WERI-Rb-1 (cell line): ENCODE measurements at places on chromosomes 3 and 15.

DNA sequence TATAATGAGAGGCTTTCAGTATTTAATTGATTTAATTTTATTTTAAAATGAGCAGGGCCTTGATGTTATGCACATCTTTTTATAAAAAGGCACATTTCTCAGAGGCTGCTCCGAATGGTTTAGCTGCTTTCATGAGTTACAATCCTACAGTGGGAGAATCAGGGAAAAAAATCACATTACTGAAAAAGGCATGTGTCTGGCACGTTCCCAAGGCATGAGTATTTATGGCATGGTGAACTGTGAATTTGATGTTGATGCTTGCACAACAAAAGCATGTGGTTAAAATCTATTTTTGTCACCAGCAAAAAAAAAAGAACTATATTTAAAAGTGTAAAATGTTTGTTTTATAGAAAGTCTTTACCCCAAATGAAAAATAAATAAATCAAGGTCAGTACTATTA lies 485.2 kb upstream of the ROBO2 start:
- DNase-seq, result no peak

DNA sequence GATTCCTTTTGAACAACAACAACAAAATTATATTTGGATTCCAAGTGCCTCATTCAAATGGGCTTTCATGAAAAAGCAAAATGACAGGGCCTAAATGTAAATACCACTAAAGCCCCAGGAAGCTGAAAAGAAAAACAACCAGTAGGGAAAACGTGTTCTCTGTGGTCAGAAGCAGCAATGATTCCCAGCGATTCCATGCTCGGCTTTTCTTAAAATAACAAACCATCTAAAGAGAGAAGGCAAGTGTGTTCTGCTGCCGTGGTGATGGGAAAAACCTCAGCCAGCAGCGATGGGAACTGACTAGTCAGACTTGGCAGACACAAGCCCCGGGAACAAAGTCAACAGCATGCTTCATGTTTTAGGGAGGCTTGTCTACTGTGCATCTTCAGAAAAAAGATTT lies 153.6 kb downstream of the TNIK start:
- no peak for DNase-seq

DNA sequence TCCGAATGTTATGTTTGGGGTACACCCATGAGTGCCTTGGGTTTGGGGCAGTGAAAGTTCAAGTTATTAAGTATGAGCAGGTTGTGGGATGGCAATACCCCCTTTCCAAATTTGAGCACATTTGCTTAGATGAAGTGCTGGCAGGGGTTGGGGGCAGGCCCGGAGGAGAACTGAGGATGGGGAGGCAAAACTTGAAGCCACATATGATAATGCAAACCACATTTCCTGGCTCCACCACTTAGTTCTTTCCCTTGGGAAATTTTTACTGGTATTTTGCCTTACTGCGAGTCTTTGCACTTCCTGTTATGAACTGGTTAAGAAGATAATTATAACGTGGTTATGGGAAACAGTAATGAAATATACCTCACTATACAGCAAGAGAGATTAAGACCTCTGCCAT lies 336.0 kb upstream of the ONECUT1 start:
- no peak for DNase-seq

DNA sequence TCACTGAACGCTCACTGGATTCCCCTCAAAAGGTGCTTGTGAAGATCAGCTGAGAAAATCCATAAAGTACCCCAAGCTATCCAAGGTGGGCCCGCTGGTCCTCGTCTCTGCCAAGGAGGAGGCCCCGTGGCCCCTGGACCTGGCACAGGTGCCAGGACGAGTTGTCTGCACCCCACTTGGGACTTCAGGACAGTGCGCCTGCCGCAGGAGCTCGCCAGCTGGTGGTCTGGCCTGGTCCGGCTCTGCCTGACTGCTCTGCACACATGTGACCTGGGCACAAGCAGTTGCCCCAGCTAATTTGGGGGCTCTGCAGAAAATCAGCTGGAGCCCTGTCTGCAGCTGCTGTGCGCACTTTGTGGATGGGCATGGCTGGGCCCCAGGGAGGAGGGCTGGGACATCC lies 159.9 kb downstream of the NSMCE3 start:
- no peak for DNase-seq

GRCh38 chr3:178562947-178563232 lies 26.7 kb downstream of the KCNMB2 start:
- DNase-seq, result no peak

- no peak for DNase-seq
These were observed 3.3 kb upstream of the ACOX2 start for GRCh38 chr3:58540176-58540858.

- DNase-seq, result no peak
These were observed 121.0 kb downstream of the GREM1 start for GRCh38 chr15:32838820-32839219.

- DNase-seq, result no peak
These were observed 41.4 kb downstream of the CTDSPL2 start for GRCh38 chr15:44468709-44469385.

GRCh38 chr3:179308001-179308400 lies 14.8 kb upstream of the ZNF639 start:
- DNase-seq, result no peak

DNA sequence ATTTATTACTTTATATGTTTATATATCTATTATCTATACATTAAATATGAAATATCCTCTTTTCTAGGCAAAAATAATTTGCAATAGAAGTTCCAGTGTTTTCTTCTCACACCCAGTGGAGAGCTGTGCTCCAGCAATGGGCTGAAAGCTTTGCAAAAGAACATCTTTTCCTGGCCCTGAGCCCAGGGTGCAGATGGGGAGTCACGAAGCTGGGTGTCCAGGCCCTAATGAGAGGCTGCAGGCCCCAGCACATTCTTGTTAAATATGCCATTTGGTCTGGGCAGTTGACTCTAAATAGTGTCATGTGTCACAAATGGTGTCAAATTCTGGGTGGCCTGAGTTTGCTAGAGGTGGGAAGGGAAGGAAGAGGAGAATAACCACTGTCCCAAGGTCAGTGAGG lies 5.7 kb downstream of the NTRK3 start:
- DNase-seq, result no peak

DNA sequence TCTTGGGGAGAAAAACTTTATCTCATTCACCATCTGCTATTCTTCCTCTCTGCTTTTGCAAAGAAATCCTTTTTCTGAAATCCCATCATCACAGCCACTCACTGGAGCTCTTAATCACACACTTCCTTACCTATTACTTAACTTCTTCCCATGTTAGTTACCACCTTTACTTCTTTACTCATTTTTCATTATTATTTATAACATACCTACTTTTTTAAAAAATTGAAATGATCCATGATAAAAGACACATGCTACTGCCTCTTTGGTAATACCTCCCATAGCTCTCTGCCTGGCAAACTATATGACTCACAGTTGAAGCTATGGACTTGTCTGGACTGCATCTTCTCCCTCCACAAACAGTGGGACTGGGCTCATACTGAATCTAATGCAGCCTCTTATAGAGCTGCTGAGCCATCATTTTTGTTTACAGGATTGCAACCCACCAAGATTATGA lies 150.3 kb downstream of the TNIK start:
- no peak for DNase-seq

- no peak for DNase-seq
These were observed 695 bp downstream of the RPL32 start for GRCh38 chr3:12840591-12841148.

- DNase-seq, result no peak
These were observed 70.5 kb downstream of the GABRB3 start for GRCh38 chr15:26702381-26702780.

GRCh38 chr3:67906261-67906660 lies 251.8 kb upstream of the SUCLG2 start:
- no peak for DNase-seq
